ENCODE measurements at places on chromosomes 2 and 18.

- DNase-seq = no peak
These were observed 17.0 kb downstream of the RND3 start for GRCh38 chr2:150470435-150470834.

DNA sequence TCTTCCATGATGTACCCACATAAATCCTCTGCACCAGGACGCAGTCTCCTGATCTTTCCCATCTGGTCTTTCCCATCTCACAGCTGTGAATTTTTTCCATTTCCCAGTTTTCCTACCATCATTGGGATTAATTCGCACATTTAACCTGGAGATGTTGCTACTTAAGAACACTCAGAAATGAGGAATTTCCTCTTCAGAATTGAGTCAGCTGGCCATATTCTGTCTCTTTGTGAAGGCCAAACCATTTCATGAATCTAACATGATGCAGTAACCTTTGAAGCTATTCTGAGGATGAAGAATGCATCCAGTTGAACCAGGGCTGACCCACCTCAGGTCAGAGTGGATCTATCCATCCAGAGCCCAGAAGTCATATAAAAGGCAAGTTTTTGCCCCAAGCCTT, 326.8 kb downstream of the SETBP1 start:
- no peak for DNase-seq

DNA sequence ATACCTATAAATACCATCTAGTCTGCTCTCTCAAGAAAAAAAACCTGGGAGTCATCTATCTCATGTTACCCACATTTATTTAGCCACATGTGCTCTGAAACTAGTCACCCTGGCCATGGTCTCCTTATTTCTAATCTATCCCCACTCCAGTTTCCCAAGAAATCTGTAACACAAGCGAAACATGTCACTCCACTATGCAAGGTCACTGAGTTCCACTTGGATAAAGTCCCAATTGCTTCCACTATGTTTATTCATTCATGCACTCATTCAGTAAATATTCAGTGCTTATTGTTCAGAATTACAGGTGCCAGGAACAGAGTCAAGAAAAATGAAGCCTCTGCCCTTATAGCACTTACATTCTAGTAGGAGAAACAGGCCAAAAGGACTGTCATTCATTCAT, 369.4 kb upstream of the CYRIA start:
- no peak for DNase-seq

GRCh38 chr2:215149894-215150293, 11.5 kb upstream of the ABCA12 start:
- no peak for DNase-seq

DNA sequence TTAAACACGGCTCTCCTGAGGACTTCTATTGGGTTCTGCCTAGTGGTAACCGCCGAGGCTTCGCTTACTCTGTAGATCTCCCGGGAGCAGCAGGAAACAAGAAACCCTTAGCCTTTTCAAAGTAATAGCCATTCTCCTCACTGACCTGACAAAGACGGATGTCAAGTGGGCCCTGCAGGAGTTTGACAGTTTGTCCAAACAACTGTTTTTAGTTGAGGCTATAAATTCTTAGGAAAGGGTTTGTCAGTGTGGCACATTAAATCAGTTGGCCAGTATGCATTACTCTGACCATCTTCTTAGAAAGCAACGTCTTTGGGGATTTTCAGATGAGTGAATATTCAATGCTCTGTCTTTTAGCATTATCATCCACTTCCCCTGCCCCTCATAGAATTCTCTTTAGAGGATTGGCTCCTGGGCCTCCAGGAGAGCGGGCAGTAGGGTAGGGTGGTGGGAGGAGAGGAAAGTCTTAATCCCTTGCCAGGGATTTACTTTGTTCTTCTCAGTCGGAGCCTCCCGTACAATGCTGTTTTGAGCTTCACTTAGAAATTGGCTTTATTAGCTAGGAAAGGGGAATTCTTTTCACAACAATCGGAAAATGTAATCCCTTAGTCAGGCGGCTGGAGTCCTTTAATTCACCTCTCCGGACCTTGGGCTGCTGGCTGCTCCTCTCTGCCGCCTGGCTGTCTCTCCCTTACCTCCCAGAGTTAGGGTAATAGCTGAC, 13.3 kb upstream of the C18orf32 start:
- DNase-seq = no peak

DNA sequence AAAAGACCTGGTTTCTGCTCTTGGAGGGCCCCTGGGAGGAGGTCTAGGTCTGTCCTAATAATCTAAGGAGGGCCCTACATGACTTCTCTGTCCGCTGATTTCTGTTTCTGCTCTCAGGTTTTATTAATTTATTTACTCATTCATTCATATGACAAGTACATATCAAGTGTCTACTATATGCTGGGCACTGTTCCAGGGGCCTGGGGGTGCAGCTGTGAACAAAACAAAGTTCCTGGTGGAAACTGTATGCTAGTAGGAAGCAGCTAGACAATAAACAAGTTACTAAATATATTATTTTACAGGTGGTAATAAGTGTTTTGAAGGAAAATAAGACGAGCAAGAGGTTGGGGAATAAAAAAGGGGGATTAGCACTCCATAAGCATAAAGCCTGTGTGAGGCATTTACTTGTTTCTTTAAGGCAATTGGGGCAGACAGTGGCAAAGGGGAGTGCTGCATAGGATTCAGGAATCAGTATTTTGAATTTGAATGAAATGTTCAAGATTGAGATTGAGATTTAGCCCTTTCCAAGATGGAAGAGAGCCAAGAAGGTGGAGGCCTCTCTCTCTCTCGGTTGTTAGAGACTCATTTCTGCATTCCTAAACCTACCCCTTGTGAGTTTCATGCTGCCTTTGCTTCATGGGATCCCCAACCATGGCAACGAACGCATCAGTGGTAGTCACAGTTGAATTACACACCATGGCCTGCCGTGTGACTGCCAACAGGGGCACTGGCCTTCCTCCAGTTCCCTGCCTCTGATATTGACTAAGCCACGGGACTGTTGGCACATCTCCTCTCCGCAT, 28.3 kb downstream of the DRC1 start:
- DNase-seq = no peak

DNA sequence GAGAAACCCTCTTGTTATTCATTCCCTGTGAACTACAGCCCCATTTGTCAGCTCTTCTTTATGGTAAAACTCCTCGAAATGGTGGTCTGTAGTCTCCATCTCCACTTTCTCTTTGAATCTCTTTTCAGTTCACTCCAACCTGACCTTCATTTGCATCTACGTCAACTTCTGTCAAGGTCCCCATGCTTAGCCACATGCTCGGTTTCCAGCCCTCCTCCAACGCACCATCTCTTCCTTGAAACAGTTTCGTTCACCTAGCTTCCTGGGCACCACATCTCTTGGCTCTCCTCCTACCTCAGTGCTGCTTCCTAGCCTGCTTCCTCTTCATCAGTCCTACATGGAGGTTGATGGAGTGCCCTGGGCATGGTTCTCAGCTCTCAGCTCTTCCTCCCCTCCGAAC, 81.1 kb upstream of the AFF3 start:
- no peak for DNase-seq
